ENCODE measurements at places on chromosomes 3 and 15. TPM values are rescaled to one million over a fixed set of nuclear protein-coding genes. Genes with fewer than 3 reads are reported as not detected.

CPLX3 gene
- not detected for total RNA-seq

GP9 gene
- not detected for total RNA-seq

DNA sequence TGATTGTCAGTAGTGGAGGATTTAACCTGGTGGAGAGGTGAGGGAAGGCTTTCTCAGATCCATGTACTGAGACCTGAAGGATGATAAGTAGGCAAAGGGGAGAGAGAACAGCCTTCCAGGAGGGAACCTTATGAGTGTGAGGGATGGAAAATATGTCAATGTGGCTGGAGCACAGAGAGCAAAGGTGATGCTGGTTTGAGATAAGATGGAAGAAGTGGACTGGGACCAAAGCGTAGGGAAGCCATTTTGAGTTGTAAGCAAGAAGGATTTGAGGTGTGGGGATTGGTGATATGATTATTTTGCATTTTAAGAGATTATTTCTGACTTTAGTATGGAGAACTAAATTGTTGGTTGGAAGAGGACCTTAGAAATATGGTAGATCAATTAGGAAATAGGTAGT lies 3.9 kb downstream of the FBXO45 start:
- H3K27me3 ChIP-seq: no peaks in the 10 kb centered on the region
- peaks cover 32% of the 10 kb centered on the region for H3K4me1 ChIP-seq
- peak; percentile 11 for DNase-seq
- H3K27ac ChIP-seq: no peak overlapping the region
- H3K4me3 ChIP-seq: no peak overlapping the region

- no peaks in the 10 kb centered on the region for H3K4me1 ChIP-seq
- DNase-seq: no peak
- no peak overlapping the region for H3K4me3 ChIP-seq
- H3K27ac ChIP-seq: no peak overlapping the region
- no peaks in the 10 kb centered on the region for H3K27me3 ChIP-seq
These were observed 187.5 kb upstream of the THRB start for GRCh38 chr3:24682141-24682547.

RHCG gene
- not detected for total RNA-seq

EPHB3 gene
- not detected for total RNA-seq

- no peak overlapping the region for H3K4me3 ChIP-seq
- no peaks in the 10 kb centered on the region for H3K36me3 ChIP-seq
- no peak overlapping the region for H3K27ac ChIP-seq
- peaks cover 3% of the 10 kb centered on the region for H3K4me1 ChIP-seq
- no peaks in the 10 kb centered on the region for H3K27me3 ChIP-seq
These were observed 353.2 kb upstream of the PROK2 start for GRCh38 chr3:72137865-72138861.

DNA sequence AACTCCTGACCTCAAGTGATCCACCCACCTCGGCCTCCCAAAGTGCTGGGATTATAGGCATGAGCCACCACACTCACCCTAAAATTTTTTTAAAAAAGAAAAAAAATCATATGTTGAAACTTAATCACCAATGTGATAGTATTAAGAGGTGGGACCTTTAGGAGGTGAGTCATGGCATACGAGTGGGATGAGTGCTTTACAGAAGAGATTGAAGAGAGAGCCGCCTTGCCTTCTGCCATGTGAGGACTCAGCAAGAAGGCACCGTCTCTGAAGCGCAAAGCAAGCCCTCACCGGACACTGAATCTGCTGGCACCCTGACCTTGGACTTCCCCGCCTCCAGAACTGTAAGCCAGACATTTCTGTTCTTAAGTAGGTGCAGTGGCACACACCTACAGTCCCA lies 5.5 kb downstream of the ARPIN start:
- H3K36me3 ChIP-seq: no peaks in the 10 kb centered on the region
- H3K4me3 ChIP-seq: no peak overlapping the region
- peaks cover 21% of the 10 kb centered on the region for H3K27me3 ChIP-seq
- H3K27ac ChIP-seq: no peak overlapping the region

GRCh38 chr3:129888771-129889170 lies 4.7 kb downstream of the TMCC1 start:
- peaks cover 4% of the 10 kb centered on the region for H3K4me1 ChIP-seq
- DNase-seq: no peak
- 0 out of 3 replicates have a peak, but pooled peaks cover 5% of the 10 kb centered on the region for H3K36me3 ChIP-seq
- H3K27me3 ChIP-seq: no peaks in the 10 kb centered on the region
- H3K27ac ChIP-seq: no peak overlapping the region

IGDCC3 gene
- total RNA-seq: 0.07 TPM

DUOX2 gene
- total RNA-seq: 0.02 TPM

GRCh38 chr3:181851063-181851462 lies 139.3 kb downstream of the SOX2 start:
- no peak for DNase-seq
- no peak overlapping the region for H3K27ac ChIP-seq

WDR93 gene
- total RNA-seq: not detected

PCSK6 gene
- total RNA-seq: 17.6 TPM

GRCh38 chr3:52454938-52455282 lies 494 bp upstream of the NISCH start:
- DNase-seq: no peak
- peaks cover 48% of the 10 kb centered on the region for H3K4me1 ChIP-seq
- peak overlapping the region; percentile 73 for H3K27ac ChIP-seq
- peak overlapping the region; percentile 92 for H3K4me3 ChIP-seq
- peaks cover 25% of the 10 kb centered on the region for H3K36me3 ChIP-seq

DNA sequence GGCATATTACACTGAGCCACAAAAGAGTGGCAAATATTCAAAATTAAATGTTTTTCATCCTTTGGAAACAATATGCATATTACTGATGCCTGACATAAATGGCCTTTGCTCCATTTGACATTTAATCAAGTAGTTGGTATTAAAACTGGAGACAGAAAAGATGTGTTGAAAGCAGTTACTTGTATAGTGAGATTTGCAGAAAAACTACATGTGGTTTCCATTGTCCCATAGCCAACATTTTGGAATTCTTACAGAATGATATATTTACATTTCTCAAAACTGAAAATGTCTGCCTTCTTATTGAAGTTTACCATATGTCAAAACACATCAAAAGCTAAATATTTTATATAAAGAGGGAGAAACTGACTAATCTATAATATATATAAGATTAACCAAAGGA lies 21.6 kb downstream of the SHOX2 start:
- no peaks in the 10 kb centered on the region for H3K4me1 ChIP-seq
- no peaks in the 10 kb centered on the region for H3K27me3 ChIP-seq
- no peak overlapping the region for H3K4me3 ChIP-seq
- H3K27ac ChIP-seq: no peak overlapping the region

PPARG gene
- not detected for total RNA-seq

GRCh38 chr3:54322354-54322753 lies 200.0 kb downstream of the CACNA2D3 start:
- H3K27ac ChIP-seq: no peak overlapping the region
- H3K27me3 ChIP-seq: no peaks in the 10 kb centered on the region
- DNase-seq: no peak
- no peaks in the 10 kb centered on the region for H3K36me3 ChIP-seq
- H3K4me3 ChIP-seq: no peak overlapping the region

DOCK3 gene
- total RNA-seq: 0.02 TPM

DNA sequence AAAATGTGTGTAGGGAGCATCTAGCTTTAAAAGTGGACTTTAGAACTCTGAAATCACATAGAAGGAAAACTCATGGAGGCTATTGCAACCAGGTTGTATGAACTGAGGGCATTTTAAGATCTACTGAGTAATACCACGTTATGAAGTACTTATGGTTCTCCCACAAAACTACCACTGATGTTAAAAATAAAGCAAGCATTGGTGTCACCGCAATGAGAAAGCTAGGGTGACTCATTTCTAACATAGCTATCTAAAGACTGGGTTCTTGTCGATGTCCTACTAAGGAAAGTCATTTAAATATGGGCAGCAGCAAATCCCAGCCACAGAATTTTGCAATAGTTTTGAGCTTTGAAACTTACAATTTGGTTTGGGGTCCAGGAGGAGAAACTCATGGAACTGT lies 584.8 kb downstream of the DIPK2A start:
- H3K27me3 ChIP-seq: no peaks in the 10 kb centered on the region
- no peak overlapping the region for H3K4me3 ChIP-seq
- H3K36me3 ChIP-seq: no peaks in the 10 kb centered on the region
- no peak overlapping the region for H3K27ac ChIP-seq
- no peaks in the 10 kb centered on the region for H3K4me1 ChIP-seq

LRRIQ4 gene
- total RNA-seq: not detected

- H3K36me3 ChIP-seq: no peaks in the 10 kb centered on the region
- H3K4me1 ChIP-seq: peaks cover 4% of the 10 kb centered on the region
- H3K27ac ChIP-seq: peak overlapping the region; percentile 43
- no peaks in the 10 kb centered on the region for H3K27me3 ChIP-seq
These were observed 6.5 kb upstream of the BCL2A1 start for GRCh38 chr15:79977431-79978054.

GRCh38 chr15:84829428-84829827 lies 12.3 kb downstream of the ALPK3 start:
- no peak overlapping the region for H3K4me3 ChIP-seq
- H3K4me1 ChIP-seq: peaks cover 27% of the 10 kb centered on the region
- DNase-seq: peak; percentile 77
- no peak overlapping the region for H3K27ac ChIP-seq
- H3K27me3 ChIP-seq: no peaks in the 10 kb centered on the region

CCR8 gene
- total RNA-seq: not detected
